ENCODE measurements at places on chromosomes 7 and 10.
A peak's percentile ranks its signal among the peaks of the same experiment; 100 is the strongest.

DNA sequence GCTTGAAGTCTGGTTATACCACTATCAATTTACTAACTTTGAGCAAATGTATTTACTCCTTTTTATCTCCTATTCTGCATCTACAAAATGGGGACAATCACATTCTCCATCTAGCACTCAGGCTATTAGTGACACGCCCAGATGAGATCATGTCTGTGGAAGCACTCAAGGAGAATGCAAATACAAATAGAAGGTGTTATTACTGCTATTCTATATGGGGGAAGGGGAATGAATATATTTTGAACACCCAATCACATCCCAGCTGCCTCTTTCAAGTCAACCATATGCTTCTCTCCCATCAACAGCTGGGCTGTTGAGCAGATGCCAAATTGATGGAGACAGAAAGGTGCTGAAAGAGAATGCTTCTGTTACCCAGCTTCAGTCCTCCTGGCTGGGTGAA lies 23.5 kb downstream of the SGMS1 start:
- DNase-seq: no peak

DNA sequence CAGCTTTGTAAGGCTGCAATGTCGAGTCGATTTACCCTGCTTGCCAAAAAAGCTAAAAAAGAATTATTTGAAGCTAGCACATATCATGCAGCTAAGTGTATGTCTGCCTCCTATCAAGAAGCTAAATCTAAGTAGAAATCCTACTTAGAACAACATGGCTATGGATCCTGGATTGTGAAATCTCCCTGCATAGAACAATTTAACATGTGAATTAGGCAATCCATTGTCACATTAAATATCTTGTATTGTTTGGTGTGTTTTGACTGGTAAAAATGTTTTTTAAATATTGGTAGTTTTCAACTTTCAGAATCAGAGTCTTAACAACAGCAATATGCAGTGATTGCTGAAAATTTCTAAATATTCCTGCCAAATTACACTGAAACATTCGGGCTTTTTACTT lies 73.3 kb downstream of the SKIDA1 start:
- no peak for DNase-seq

DNA sequence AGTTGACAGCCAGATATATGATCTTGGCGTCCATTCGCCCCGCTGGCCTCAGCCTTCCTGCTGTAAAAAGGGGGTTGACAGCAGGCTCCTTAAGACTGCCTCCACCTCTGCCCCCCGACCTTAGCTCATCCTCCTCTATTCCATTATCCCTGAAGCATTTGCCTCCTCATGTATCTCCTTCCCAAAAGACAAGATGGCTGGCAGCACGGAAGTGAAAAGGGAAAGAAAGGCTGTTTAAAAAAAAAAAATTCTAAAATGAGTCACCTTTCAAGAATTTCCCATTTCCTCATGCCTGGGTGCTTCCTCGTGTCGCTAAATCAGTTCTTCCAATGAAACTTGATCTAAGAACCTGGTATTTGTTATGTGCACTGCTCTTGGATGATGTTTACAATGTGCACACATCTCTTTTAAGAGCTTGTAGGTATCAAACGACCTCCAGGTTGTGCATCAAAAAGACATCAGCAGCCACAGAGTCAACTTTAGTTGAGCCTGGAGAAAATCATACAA lies 1.7 kb downstream of the SCRN1 start:
- peak; percentile 64 for DNase-seq

DNA sequence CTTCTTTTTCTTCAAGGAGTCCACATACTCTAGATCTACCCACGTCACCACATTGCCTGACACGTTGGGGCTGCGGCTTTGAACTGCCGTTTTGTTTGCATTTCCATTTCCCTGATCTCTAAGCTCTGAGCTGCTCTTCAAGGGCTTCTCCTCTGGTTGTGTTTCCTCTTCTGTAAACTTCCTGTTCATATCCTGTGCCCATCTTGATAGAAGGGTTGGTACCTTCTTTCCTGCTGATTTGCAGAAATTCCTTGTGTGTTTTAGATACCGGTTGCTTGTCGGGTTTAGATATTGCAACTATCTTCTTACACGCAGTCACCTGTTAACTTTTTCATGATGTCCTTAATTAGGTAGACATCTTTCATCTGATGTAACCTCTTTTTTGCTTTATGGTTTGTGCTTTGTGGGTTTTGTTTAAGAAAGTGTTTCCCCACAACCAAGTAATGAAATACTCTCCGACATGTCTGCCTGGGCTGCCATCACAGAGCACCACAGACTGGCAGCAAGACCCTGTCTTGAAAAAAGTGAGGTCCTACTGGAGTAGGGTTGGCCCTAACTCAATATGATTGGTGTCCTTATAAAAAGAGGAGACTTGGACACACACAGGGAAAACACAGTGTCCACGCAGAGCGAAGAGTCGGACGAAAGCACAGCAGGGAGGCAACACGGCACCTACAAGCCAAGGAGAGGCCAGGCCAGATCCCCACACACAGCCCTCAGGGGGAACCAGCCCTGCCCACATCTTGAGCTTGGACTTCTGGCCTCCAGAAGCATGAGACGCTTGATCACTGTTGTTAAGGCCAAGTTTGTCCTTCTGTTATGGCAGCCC lies 99.1 kb upstream of the PDGFA start:
- peak; percentile 78 for DNase-seq

DNA sequence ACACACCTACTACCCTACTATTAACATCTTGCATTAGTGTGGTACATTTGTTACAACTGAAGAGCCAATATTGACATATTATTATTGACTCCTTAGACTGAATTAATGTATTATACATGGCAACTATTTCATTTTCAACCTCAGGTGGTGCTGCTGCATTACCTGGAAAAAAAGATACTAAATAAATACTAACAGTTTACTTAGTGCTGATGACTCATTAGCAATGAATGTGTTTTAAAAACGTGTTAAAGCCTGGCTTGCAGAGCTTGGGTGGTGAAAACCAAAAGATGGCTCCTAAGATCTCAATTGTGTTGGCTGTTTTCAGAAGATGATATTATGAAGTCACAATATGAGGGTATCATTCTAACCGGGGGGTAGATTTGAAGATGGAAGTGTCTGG lies 34.8 kb downstream of the CFAP43 start:
- DNase-seq: no peak

- no peak for DNase-seq
Measured at GRCh38 chr10:68759967-68760366, 38.9 kb downstream of the CCAR1 start.

GRCh38 chr7:7519056-7519455 lies 16.6 kb downstream of the COL28A1 start:
- DNase-seq: peak; percentile 24

DNA sequence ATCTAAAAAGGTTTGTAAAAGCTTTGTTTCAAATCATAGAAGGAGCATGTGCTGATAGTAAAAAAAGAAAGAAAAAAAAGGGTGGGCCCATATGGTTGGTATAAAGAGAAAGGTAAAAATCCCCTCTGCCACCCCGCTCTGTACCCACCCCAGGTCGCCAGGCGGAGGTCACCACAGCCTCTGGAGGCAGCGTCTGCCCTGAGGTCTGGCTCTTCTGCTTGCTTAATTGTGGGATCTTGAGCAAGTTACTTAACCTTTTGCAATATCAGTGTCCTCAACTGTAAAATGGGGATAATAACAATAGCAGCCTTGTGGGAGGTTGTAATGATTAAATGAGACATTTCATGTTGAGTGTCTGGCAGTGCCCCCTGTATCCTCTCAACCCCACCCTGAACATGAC lies 10.7 kb upstream of the PCBD1 start:
- DNase-seq: no peak

DNA sequence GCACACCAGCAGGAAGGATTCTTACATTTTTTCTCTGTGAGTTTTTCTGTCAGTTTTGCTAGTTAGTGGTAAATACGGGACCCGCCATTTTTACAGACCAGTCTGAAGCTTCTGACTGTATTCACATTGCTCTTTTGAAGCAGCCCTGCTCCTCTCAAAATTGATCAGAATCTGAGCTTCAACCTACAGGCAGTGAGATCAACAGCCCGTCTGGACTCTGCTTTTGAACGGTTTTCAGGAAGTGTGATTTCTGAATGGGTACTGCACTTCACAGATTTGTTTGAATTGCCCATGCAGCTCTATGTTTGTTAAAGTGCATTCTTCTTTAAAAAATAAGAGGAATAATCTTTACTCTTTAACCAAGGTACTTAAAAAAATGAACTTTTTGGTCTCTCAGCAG lies 8.9 kb downstream of the PURB start:
- DNase-seq: peak; percentile 12

- no peak for DNase-seq
Measured at GRCh38 chr10:47078393-47079203, 167.4 kb downstream of the PTPN20 start.

DNA sequence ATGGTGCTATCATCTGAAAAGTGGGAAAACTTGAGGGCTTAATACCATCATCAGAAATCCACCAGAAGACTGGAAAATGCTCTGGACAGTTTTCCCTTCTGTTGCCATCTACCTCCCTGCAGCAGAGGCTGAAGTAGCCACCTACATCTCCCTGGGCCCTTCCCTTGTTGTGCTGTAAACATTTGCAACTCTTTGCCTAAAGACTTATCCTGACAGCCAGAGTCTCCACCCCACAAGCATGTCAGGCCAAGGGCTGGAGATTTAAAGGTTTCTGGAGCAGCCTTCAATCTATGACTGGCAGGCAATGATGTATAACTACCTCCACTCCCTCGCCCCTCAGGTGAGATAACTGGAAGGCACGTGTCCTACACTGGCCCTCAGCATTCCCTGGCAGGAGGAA lies 29.7 kb upstream of the INMT start:
- no peak for DNase-seq

DNA sequence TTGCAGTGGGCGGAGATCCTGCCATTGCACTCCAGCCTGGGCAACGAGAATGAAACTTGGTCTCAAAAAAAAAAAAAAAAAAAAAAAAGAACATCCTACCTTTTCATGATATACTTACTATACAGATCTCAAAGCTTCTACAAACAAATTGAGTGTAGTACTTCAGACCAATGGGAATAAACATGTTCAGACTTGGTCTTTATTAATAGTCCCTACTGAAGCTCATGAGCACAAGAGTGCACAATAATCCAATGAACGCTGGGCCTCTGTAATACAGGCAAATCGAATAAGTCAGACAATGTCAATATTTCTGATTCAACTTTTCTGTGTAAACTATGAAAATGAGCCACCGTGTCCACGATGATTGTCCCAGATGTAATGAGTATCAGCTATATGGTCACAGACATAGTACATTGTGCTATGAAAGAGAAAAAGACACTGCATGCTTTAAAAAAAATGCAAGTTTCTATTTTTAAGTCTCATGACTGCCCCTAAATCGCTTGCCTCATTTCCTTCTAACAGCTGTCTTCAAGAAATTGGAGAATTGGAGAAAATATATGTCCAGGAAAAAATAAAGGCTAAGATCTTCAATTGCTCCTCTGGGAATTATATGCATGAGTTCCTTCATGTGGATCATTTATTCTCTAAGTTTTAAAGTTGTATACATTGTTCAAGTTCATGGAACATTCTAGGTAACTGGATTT lies 64.0 kb upstream of the CTTNBP2 start:
- DNase-seq: no peak

- DNase-seq: no peak
Measured at GRCh38 chr7:92925876-92926696, 89.7 kb upstream of the CDK6 start.

- DNase-seq: peak; percentile 95
Measured at GRCh38 chr10:110502851-110503301, 5.2 kb downstream of the DUSP5 start.

GRCh38 chr10:26214004-26214403 lies 2.6 kb upstream of the GAD2 start:
- no peak for DNase-seq

DNA sequence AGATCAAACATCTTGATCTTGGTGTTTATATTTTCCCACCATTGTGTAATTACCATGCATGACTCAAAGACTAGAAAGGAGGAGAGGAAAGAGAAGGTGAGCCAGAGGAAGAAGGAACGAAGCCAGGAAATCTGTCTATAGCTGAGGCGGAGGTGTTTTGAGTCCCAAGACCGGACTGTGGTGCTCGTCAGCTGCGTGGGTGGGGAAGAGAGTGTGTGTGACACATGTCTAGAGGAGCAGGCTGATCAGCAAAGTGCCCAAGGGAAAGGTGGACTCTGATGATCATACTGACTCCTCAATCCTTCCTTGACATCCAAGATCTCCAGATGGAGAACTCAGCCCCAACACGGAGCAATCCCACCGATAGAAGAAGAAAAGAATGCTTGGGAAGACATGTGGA lies 189.5 kb upstream of the MINDY3 start:
- no peak for DNase-seq

- no peak for DNase-seq
Measured at GRCh38 chr10:131021246-131021895, 290.1 kb downstream of the TCERG1L start.

DNA sequence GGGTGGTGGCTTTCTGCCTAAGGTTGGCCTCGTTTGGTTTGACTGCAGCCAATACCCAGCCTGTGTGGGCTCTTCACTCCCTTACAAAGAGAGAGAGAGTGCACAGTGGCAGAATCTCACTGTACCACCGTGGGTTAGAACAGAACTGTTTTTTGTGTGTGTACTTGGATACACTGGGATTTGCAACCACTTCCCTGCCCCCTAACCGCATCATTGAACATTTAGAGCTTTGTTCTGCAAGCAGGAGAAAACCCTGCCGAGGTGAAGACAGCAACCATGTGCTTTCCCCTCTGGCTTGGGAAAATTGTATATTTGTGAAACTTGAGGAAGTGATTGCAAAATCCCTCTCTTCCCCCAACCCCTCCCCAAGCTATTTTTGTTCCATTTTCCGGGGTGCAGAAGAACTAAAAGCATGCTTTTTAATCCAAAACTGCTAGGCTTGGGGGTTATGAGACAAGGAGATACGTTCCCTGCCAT lies 201.2 kb downstream of the TCF7L2 start:
- DNase-seq: peak; percentile 87

GRCh38 chr10:69327463-69328379 lies 49.4 kb downstream of the HK1 start:
- DNase-seq: peak; percentile 88

DNA sequence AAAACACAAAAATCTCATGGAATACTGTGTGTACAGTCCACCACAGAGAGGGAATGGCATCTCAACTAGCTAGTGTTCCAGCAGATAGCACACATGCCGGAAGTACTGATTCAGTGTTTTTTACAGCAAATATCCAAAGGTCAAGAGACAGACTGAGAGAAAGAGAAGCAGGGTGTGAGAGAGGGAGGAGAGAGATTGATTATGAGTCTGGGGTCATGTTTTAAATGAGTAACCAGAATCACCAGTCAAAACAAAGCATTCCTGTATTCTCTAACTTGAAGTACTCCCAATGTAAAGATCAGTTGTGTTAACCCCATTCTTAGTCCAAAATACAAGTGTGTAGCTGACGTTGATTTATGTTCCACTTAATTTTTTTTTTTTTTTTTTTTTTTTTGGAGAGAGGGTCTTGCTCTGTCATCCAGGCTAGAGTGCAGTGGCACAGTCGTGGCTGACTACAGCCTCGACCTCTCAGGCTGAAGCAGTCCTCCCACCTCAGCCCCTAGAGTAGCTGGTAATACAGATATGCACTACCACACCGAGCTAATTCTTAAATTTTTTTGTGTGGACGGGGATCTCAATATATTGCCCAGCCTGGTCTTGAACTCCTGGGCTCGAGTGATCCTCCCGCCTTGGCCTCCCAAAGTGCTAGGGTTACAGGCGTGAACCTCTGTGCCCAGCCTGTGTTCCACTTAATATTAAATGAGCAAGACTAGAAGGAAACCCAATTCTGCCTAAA lies 114.2 kb downstream of the TAF3 start:
- no peak for DNase-seq
